Hematopoietic multipotent progenitor cell treated with erythropoietin and hydrocortisone succinate and interleukin-3 and kit ligand, for 4 days (in vitro differentiated cells): ENCODE measurements at places on chromosomes 7 and 10.

GRCh38 chr10:2981361-2981801, 86.0 kb upstream of the PFKP start:
- DNase-seq = no peak

DNA sequence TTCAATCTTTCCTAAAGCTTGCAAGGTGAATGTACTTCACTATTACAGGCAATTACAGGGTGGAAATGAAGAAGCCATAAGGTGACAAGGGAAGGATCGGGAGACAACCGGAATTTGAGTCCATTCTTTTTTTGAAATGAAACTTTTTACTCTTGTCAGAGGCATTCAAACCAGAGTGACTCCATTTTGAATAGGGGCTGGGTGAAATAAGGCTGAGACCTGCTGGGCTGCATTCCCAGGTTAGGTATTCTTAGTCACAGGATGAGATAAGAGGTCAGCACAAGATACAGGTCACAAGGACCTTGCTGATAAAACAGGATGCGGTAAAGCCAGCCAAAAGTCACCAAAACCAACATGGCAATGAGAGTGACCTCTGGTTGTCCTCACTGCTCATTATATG, 363.3 kb downstream of the TYW1 start:
- peak; percentile 22 for DNase-seq

DNA sequence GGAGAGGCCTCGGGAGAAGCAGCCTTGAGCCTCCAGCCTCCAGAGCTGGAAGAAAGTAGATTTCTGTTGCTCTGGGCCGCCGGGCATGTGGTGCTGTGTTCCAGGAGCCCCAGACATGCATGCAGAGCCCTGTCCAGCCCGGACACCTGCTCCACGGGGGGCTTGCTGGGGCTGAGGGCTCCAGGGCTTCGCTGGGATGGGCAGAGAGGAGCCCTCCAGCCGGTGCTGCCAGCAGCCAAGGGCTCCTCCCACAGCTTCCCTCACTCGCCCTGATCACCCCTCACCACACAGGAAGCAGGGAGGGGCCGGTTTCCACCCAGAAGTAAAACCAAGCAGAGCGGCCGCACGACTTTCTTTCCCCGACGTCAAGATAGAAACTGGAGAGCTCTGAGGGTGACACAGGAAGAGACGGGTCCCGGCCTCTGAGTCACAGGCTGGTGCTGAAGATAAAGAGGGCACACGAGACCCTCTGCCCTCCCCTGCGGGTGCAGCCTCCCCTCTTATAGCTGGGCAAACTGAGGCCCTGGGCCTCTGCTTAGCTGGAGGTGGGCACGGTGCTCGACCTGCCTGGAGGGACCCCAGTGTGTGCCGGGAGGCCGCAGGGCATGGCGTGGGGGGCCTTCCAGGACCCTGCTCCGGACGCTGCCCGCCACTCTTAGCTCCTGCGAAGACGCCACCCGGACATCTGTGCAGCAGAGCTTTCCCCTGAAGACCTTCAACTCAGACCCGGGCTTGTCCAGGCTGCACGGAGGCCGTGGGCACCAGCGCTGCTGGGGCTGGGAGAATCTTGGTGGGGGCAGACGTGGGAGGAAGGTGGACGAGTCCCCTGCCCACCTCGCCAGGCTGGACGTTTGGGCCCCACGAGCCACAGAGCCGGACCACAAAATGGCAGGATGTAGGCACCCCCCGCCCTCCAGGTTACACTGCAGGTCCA, 31.1 kb downstream of the ADAP1 start:
- peak; percentile 98 for DNase-seq

DNA sequence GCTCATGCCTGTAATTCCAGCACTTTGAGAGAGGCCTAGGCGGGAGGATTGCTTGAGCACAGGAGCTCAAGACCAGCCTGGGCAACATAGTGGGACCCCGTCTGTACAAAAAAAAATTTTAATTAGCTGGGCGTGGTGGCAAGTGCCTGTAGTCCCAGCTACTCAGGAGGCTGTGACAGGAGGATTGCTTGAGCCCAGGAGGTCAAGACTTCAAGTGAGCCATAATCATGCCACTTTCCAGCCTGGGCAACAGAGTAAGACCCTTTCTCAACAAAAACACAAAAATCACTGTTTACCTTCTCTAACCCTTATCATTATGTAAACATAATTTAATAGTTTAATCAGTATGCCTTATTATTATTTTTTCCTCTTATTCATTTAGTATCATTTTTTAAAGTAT, 44.5 kb downstream of the GBF1 start:
- no peak for DNase-seq

- no peak for DNase-seq
These were observed 5.8 kb downstream of the TMEM184A start for GRCh38 chr7:1550005-1550845.

DNA sequence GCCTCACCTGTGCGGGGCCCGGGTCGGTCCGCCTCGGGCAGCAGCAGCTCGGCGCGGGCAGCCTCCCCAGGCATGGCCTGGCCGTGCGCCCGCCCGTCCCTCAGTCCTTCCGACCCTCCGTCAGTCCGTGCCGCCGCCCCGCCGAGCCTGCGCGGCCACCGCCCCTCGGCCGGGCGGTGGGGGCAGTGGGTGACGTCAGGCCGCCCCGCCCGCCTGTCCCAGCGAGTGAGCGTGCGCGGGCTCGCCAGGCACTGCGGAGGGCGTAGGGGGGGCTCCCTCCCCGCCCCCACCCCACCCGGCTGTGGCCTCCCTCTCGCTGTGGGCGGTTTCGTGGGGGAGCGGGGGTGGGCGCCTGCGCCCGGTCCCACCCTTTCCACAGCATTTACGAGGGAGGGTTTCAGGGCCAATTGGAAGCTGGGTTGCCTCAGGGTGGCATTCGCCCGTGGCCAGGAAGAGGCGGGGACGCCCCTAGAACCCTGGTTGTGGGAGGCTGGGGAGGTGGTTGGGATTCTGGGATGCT, at the start of gene NACAD:
Gene NACAD (minus strand): TSS at position 149 of the 520 bp plus-strand sequence. CDS start 75 bp downstream, at position 74.
- peak; percentile 55 for DNase-seq

DNA sequence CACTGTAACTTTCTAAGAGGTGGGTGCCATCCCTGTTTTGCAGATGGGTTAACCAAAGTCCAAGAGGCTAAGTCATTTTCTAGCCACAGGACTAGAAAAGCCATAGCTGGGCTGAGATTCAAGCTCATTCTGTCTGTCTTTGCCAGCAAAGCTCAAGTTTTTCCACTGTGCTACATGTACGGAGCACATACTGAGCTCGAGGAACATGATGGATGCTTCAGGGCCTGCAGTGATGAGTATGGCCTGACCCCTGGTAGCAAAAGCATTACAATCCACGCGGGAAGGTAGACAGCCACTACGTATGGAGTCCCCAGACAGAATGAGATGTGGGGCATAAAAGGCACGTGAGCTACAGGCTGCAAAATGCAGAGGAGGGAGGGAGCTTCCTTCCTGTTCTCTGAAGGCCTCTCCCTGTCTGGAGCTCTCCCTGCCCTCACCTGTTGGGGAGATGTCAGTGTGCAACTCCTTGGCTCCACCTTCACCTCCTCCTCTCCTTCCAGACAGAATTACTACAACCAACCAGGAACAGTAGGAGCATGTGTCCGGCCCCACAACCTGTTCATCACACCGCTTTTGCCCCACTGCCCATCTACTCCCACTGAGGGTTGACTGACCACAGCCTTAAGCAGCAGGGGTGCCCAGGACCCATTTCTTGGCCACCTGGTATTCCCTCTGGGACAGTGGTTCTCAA, 16.4 kb downstream of the ITPRIP start:
- DNase-seq = no peak
